A673 (cell line): ENCODE measurements at places on chromosomes 5 and 9.
A peak's percentile ranks its signal among the peaks of the same experiment; 100 is the strongest.

DNA sequence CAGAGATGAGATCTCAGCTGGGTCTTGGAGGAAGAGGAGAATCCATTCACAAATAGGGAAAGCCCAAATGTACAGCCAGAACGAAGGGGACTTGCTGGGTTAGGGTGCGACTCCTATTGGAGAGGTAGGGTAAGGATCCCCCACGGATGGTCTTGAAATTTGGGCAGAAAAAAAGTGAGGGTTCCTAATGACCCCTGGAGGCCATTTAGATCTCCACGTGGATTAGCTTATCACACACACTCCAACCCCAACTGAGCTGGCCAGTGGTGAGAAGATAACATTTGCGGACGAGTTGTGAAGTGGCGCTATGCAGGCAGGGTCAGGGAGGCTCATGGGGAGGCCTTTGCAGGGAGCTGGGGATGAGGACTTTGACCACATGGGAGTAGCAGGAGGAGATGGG, 86.0 kb downstream of the FSTL4 start:
- H3K27ac ChIP-seq = no peak overlapping the region
- H3K36me3 ChIP-seq = no peaks in the 10 kb centered on the region
- H3K4me3 ChIP-seq = no peak overlapping the region

GRCh38 chr9:94853887-94854286, 127.4 kb downstream of the AOPEP start:
- H3K27ac ChIP-seq = no peak overlapping the region
- no peaks in the 10 kb centered on the region for H3K27me3 ChIP-seq
- H3K4me1 ChIP-seq = no peaks in the 10 kb centered on the region
- no peaks in the 10 kb centered on the region for H3K36me3 ChIP-seq

DNA sequence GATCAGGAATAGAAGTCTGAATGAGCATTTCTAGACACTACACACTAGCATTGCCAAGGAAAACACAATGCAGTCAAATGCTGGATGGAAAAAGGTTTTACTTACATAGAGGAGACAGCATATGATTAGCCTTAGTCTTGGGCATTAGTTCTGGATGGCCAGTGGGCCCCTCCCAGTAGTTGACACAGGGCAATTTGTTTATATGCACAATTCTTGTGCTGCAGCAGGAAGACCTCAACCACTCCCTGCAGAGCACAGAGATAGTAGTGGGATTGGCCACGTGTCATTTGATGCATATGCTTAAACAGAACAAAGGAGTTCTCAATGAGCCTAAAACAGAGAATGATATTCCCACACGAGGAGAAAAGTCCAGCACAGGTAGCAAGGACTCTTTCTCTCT, 1496.2 kb upstream of the CDH6 start:
- DNase-seq = no peak
- no peaks in the 10 kb centered on the region for H3K36me3 ChIP-seq
- no peaks in the 10 kb centered on the region for H3K4me1 ChIP-seq
- H3K27ac ChIP-seq = no peak overlapping the region
- H3K4me3 ChIP-seq = no peak overlapping the region

DNA sequence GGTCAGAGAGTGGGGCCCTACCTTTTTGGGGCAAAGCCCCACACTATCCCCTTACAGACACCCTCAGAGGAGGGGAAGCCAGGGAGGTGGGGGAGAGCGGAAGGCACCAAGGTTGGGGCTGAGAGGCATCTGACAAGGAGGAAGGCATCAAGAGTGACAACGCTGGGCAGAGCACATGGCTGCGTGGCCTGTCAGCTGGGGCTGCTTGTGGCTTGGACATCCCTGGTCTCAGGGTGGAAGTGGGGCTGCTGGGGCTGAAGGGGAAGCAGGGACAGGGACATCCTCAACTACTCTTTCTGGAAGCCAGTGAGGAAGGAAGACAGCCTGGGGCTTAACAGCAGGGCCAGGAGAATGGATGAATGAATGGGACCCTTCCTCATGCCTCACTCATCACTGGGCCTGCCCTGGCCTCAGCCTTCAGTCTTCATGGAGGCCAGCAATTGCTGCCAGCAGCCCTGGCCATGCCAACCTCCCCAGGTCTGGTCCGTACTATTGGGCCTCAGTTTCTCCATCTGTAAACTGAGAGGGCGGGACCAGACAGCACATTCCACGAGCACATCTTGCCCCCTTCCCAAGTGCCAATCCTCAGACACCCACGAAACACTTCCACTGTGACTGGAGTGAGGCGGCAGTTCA, 993 bp upstream of the RALGDS start:
- peaks cover 18% of the 10 kb centered on the region for H3K4me1 ChIP-seq
- no peaks in the 10 kb centered on the region for H3K27me3 ChIP-seq
- no peak overlapping the region for H3K4me3 ChIP-seq
- no peak for DNase-seq
- H3K36me3 ChIP-seq = no peaks in the 10 kb centered on the region

DNA sequence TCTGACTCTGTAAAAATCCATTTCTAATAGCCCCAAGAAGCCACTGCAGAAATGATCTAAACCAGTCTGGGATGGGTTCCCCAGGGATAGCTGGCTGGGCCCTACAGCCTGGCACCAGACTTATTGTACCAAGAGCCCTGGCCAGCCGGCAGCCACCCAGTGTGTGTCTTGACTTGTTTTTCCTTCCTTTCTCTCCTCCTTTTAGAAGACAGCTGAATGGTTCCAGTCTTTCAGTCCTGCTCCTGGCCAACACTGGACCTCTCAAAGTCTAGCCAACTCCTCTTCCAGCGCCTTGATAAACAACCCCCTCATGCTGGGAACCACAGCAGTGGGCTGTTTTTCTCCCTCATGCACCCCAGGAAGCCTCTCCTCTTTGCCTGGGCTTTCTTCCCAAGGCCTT, 34.1 kb downstream of the ATOX1 start:
- no peaks in the 10 kb centered on the region for H3K4me1 ChIP-seq
- no peaks in the 10 kb centered on the region for H3K27me3 ChIP-seq
- no peak overlapping the region for H3K4me3 ChIP-seq
- DNase-seq = no peak
- no peaks in the 10 kb centered on the region for H3K36me3 ChIP-seq
- no peak overlapping the region for H3K27ac ChIP-seq

DNA sequence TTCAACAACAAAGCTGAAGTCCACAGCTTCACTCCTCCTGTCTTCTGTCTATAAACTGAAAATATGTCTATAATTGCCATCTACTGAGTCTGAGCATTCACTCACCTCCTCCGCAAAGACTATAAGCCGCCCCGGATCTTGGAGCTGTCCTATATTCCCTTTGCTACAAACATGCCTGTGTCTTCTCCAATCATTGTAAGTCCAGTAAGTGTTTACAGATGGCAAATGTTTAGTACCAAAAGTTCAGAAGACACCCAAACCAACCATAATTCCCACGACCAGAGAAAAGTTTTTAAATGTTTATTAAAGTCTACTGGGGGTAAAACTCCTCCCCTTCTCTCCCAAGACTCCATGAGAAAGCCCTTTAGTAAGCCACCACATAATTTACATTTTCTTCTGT, 80.9 kb downstream of the EBF1 start:
- peak overlapping the region; percentile 55 for H3K27ac ChIP-seq
- H3K36me3 ChIP-seq = no peaks in the 10 kb centered on the region
- no peak overlapping the region for H3K4me3 ChIP-seq
- peaks cover 51% of the 10 kb centered on the region for H3K4me1 ChIP-seq

GRCh38 chr5:126002222-126002897, 420.8 kb upstream of the GRAMD2B start:
- peak; percentile 40 for DNase-seq
- no peaks in the 10 kb centered on the region for H3K36me3 ChIP-seq
- peak overlapping the region; percentile 7 for H3K27ac ChIP-seq
- peaks cover 20% of the 10 kb centered on the region for H3K4me1 ChIP-seq

- H3K27me3 ChIP-seq = no peaks in the 10 kb centered on the region
- no peaks in the 10 kb centered on the region for H3K36me3 ChIP-seq
- no peaks in the 10 kb centered on the region for H3K4me1 ChIP-seq
- no peak overlapping the region for H3K27ac ChIP-seq
- no peak for DNase-seq
Measured at GRCh38 chr9:14591411-14591810, 101.8 kb downstream of the ZDHHC21 start.

DNA sequence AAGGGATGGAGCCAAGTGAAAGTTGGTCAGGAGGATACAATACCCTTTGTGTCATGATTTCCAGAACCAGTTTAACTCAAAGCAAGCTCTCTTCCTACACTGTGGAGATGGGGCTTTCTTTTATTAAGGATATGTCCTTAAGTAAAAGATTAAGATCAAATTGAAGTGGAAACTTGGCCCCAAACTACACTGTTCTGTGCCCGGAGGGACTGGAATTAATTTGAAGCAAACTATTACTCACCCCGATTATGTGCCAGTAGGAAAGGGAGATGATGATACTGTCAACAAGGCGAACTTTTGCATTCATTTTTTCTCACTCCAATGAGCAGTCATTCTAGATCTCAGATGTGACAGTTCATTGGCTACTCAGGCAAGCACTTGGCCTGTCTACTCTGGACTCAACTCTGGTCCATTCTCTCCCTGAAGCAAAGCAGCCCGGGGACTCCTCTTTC, 186.7 kb downstream of the NTRK2 start:
- H3K27ac ChIP-seq = no peak overlapping the region
- H3K4me3 ChIP-seq = no peak overlapping the region
- DNase-seq = peak; percentile 18
- H3K27me3 ChIP-seq = no peaks in the 10 kb centered on the region
- H3K4me1 ChIP-seq = no peaks in the 10 kb centered on the region

GRCh38 chr5:56228631-56229030, 4.5 kb downstream of the ANKRD55 start:
- no peaks in the 10 kb centered on the region for H3K4me1 ChIP-seq
- no peak for DNase-seq
- no peak overlapping the region for H3K4me3 ChIP-seq
- no peak overlapping the region for H3K27ac ChIP-seq
- H3K27me3 ChIP-seq = peaks cover under 1% of the 10 kb centered on the region

GRCh38 chr9:76883341-76883855, 22.5 kb downstream of the PRUNE2 start:
- no peak overlapping the region for H3K27ac ChIP-seq
- H3K4me3 ChIP-seq = no peak overlapping the region
- no peak for DNase-seq
- no peaks in the 10 kb centered on the region for H3K36me3 ChIP-seq
- H3K4me1 ChIP-seq = no peaks in the 10 kb centered on the region
- H3K27me3 ChIP-seq = no peaks in the 10 kb centered on the region

DNA sequence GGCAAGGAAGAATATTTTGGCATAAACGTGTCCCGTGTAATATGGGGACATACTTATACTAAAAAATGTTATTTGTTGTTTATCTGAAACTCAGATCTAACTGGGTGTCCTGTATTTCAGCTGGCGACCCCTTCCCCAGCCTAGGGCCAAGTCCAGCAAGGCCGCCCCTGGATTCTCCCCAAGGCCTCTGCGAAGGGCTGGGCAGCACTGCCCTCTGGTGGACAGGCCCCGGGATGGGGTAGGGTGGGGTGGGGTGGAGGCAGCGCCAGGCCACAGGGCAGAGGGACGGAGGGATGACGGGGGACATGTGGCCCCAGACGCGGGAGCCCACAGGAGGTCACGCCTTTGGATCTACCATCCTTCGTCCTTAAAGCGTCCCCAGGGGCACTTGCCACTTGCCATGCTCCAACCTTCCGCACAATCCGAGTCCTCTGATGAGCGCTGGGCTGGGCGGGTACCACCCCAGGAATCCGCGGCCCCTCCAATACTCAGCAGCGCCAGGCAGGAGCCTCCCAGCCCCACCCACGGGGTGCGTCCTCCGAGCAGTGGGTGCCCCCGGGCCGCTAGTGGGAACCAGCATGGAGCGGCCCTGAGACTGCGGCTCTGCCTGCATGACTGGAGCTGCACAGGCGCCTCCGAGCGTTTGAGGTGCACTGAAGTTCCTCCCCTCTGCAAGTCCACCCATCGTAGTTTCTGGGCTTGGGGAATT, 7.1 kb upstream of the AGPAT2 start:
- no peaks in the 10 kb centered on the region for H3K36me3 ChIP-seq
- H3K27ac ChIP-seq = no peak overlapping the region
- H3K4me3 ChIP-seq = no peak overlapping the region
- peak; percentile 50 for DNase-seq
- H3K27me3 ChIP-seq = no peaks in the 10 kb centered on the region

GRCh38 chr5:180532268-180532667, 38.1 kb downstream of the CNOT6 start:
- H3K4me3 ChIP-seq = no peak overlapping the region
- DNase-seq = no peak
- peaks cover 22% of the 10 kb centered on the region for H3K36me3 ChIP-seq
- no peaks in the 10 kb centered on the region for H3K4me1 ChIP-seq

GRCh38 chr9:72542917-72543316, 21.5 kb downstream of the TMC1 start:
- H3K4me1 ChIP-seq = peaks cover 8% of the 10 kb centered on the region
- H3K27me3 ChIP-seq = no peaks in the 10 kb centered on the region
- no peaks in the 10 kb centered on the region for H3K36me3 ChIP-seq
- no peak for DNase-seq

DNA sequence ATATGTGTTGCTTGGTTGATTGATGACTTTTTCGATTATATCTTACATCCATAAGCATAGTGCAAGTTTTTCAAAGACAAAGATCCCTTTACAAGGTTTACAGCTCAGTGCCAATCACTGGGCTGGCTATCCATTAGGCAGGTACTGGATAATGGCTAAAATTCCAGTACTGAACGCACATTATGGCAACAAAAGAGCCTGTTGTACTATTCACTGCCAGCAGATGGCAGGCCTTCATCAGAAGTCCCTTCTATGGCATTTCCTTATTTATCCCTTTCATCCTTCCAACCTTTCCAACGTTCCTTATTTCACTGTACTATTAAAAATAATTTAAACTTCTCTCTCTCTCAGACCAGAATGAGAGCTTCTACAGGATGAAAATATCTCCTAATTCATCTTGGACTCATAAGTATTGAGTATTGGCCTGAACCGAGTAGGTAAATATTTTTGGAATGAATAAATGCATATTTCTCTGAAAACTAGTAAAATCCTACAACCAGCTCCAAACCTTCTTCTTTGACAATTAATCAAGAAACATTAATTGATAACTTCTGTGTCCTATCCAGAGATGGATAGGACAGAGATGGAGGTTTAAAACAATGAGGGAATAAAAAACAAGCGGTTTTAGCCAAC, 6.7 kb upstream of the WNT8A start:
- no peak overlapping the region for H3K4me3 ChIP-seq
- peak; percentile 74 for DNase-seq
- H3K4me1 ChIP-seq = no peaks in the 10 kb centered on the region
- H3K27me3 ChIP-seq = no peaks in the 10 kb centered on the region
- no peak overlapping the region for H3K27ac ChIP-seq

GRCh38 chr9:76502746-76503145, 43.8 kb downstream of the GCNT1 start:
- no peak for DNase-seq
- H3K4me3 ChIP-seq = no peak overlapping the region
- no peaks in the 10 kb centered on the region for H3K36me3 ChIP-seq
- no peak overlapping the region for H3K27ac ChIP-seq
- H3K4me1 ChIP-seq = no peaks in the 10 kb centered on the region

GRCh38 chr5:39779831-39780230, 355.1 kb upstream of the DAB2 start:
- H3K27me3 ChIP-seq = no peaks in the 10 kb centered on the region
- no peaks in the 10 kb centered on the region for H3K36me3 ChIP-seq
- no peak for DNase-seq
- no peaks in the 10 kb centered on the region for H3K4me1 ChIP-seq
- no peak overlapping the region for H3K4me3 ChIP-seq
- no peak overlapping the region for H3K27ac ChIP-seq

- no peak overlapping the region for H3K27ac ChIP-seq
- H3K4me1 ChIP-seq = peaks cover 16% of the 10 kb centered on the region
- H3K27me3 ChIP-seq = peaks cover 19% of the 10 kb centered on the region
- no peaks in the 10 kb centered on the region for H3K36me3 ChIP-seq
Measured at GRCh38 chr9:93963969-93964368, 8.8 kb upstream of the BARX1 start.
